ENCODE measurements at places on chromosomes 4 and X.
A peak's percentile ranks its signal among the peaks of the same experiment; 100 is the strongest.

DNA sequence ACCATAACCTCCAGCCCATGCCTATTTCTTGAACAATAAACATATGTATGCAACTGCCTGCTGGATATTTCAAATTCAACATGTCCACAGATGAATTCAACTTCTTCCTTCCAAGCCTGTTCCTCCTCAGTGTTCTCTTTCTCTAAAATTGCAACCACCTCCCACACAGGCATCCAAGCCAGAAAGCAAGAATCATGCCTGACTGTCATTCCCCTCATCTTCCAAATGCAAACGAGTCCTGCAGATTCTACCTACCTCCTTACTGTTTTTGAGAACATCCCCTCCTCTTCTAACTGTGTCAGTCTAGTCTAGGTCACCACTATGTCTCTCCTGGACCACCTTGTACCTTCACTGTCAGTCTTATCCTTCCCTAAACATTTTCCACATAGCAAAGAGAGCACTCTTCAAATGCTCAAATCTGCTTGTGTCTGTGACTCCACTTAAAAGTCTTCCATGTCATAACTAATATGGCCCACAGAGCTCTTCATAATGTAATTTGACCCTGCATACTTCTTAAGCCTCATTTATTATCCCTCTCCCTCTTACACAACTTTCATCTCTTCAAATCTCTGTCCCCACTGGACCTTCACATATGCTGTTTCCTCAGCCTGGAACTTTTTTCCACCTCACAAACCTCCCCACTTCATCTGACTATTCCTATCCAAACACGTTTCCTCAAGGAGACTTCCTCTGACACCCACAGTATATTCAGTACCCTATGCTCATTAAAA lies 25.7 kb downstream of the MAPK10 start:
- no peak for DNase-seq

DNA sequence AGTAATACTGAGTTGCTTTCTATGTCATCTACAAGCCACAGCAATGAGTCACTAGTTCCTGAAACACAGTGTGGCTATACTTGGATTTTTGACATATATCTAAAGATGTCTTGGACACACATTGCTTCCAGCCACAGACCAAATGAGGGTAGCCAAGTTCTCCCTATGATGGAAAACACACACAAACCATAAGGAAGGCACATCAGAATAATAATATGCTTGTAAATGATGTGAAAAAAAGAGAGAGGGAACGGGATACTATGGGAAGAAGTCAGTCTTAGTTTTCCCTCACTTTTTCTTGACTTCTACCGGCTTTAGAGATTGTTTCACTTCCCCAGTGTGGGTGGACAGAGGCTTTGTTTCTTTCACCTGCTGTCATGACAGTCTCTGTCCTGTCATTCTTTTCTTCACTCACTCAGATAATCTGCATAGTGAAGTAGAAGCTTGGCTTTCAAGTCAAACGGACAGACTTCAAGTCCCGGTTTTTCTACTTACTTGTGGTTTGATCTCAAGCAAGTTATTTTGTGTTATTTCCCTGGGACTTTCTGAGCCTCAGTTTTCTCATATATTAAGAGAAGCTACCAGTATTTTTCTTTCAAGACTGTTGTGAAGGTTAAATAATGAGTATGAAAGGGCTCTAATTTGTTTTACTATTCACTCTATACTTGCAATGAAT lies 34.7 kb downstream of the P2RY10 start:
- no peak for DNase-seq

- no peak for DNase-seq
Observed at GRCh38 chrX:20829665-20830491, 544.3 kb upstream of the CNKSR2 start.

- no peak for DNase-seq
Observed at GRCh38 chr4:134867027-134867426, 665.4 kb upstream of the PABPC4L start.

DNA sequence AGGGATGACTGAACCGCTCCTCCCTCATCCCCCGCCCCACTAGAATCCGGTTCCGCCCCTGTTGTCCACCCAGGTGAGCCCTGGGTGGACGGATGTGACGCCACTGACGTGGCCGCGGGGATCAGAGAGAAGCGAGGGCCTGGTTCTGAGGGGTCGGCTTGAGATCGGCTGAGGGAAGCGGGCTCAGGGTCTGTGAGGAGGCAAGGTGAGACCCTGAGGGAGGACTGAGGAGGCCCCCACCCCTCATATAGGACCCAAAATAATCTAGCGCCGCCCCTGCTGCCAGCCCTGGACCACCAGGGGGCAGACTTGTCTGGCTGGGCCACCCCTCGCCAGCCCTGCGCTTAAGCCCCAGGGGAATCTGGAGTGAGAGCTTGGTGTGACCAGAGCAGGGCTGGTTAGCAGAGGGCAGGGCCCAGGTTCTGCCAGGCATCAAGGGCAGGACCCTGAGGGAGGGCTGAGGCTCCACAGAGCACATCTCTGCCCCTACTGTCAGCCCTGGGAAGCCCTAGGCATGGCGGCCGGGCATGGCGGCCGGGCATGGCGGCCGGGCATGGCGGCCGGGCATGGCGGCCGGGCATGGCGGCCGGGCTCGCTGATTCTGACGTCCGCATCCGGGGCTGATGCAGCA lies at the start of gene MAGEA8:
Gene MAGEA8, plus strand, starts transcription at position 103 of the 631 bp plus-strand sequence. CDS start 3,090 bp downstream, outside the sequence.
- DNase-seq: no peak

- no peak for DNase-seq
Observed at GRCh38 chr4:169660929-169661328, 40.6 kb downstream of the CLCN3 start.

DNA sequence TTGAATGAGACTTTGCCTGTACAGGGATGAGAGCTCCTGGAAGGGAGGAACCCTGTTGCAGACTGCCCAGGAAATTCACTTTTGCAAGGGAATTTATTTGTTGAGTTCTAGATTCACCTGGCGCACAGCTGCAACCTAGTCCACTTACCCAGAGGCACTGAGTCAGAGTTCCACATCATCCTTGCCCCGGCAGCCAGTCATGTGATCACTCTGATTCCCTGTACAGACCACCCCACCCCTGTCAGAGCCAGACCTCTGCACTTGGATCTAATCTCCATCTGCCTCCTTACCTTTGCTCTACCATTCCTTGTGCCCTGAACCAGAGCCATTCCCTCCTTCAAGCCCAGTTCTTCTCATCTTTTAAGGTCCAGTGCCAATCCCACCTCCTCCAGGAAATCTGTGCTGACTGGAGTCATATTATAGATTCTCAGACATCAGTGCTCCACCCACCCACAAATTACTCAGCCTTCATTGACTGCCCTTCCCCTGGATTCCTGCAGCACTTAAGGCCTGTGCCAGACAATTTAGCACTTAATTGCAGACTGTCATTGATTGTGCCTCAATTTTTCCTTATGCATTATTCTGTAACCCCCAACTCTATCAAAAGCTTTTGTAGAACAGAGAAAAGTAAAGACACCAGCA lies 84.1 kb upstream of the MAGEA4 start:
- DNase-seq: no peak

DNA sequence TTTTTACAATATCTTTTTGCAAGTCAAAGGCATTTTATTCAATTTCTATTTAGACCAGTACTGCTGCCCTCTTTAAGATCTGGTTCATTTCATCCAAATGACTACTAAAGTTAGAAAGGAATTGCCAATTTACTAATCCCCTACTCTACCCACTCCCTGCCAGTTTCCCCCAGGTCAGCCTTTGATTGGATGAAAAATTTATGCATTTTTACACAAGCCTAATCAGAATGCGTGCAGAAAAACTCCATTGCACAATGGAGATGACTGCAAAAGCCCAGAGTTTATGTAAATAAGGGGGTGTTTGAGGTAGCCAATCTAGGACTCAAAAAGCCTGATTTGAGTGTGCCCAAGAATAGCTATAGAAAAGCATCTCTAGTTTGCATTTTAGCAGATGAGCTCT lies 310.6 kb downstream of the PABPC4L start:
- no peak for DNase-seq

DNA sequence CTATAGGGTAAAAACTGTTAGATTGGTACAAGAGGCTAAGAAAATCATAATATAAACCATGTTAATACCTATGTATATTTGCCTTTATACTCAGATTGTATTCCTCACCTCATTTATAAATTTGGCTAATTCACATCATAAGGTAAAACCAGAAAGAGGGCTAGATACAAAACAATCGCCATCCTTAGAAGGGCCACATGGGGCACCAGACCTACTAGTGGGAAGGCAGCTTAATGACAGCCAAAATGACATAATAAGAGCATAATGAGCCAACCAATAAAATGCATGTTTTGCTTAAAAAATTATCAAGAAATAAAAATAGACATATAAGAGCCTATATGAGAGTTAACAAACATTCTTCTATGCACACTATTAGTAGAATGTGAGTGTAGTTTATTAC lies 107.3 kb upstream of the PRDX4 start:
- DNase-seq: no peak

GRCh38 chr4:73617256-73617655 lies 3.0 kb downstream of the RASSF6 start:
- DNase-seq: no peak

- DNase-seq: no peak
Observed at GRCh38 chr4:89797117-89797516, 39.8 kb downstream of the SNCA start.

DNA sequence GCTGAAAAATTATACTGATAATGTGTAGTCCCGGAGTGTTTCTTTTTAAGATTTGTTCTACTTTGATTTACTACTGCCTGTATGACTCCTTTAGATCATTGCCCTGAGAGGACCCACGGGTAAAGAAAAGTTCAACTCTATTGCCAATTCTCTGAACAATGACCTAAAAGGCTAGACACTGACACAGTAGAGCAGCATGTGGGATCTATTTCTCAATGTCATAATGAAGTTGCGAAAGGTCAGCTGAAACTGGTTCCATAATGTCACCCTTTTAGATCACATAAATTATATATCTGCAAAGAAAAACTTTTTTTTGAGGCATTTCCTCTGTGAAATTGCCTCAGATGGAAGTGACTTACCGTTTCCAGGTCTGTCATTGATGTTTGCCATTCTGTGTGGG lies 67.4 kb downstream of the GLRB start:
- DNase-seq: no peak

GRCh38 chr4:39295784-39296183 lies 70.4 kb downstream of the RFC1 start:
- no peak for DNase-seq

GRCh38 chr4:24704149-24704548 lies 91.2 kb upstream of the SOD3 start:
- no peak for DNase-seq

DNA sequence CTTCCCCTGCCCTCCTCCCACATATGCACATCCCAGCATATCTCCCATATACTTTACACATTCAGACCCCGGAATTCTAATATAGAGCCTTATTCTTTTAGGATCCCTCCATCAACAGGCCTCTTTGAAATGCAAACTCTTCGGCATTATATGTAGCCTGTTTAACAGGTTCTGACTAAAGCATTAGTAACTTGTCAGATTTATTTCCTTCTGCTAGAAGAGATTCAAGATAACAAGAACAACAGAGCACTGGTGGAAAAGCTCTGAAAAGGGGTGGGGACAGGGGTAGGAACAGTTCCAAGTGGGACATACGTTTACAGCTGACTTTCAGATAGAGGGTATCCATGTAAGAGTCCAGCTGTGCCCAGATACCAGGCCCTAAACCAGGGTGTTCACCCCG lies 31.7 kb upstream of the PRPS1 start:
- DNase-seq: no peak

DNA sequence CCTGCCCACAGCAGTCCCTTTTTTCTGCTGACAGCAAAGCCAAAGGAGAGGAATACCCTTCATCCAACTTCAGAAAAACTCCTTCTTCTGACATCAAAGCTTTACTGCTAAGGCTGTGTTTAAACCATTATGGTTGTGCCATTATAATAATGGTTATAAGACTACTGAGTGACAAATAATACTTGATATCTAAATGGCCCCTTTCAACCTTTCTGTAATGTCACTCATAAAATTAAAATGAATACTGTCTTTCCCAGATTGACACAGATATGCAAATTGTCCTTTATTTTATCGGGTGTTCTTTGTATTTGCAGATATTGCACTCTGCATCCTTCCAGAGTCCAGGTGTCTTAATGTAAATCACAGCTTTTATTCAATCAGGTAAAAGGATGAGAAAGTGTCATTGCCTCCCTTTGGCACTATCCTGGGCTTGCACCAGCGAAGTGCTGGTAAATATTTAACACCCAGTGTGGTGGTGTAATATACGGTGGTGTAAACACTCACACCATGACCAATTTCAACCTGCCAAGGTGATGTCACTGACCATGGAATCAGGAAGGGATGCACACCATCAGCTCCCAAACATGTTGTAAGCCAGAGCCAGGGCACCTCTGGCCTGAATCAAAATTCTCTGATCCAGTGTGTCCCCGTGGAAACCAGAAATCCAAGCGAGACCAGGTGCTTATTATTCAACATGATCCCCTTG lies 139.4 kb upstream of the TENM3 start:
- no peak for DNase-seq

DNA sequence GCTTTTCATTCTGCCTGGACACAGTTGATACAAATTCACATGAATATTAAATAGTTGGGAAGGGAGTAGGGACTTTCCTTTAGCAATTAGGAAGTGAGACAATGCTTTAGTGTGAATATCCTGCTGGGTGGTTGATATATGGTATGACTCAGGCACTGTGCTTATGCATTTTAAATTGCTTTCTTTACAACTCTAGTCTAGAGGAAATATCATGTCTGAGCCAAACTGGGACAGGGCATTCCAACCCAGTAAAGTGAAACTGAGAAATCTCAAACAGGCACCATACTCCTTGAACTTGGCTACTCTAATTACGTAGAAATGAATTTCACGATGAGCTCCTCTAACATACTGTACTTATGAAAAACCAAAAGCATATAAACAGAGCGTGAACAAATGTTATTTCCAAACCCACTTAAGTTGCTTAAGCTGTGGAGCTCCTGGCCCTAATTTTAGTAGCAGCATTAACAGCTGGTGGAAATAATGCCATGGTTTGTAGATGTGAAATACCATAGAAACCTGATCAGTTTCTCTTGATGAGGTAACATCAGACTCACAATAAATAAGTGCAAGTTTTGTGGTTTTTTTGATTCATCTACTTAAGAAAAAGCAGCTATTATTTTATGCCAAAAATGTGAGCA lies 242.9 kb upstream of the GK2 start:
- peak; percentile 34 for DNase-seq

- no peak for DNase-seq
Observed at GRCh38 chrX:138691186-138691585, 20.3 kb downstream of the FGF13 start.

DNA sequence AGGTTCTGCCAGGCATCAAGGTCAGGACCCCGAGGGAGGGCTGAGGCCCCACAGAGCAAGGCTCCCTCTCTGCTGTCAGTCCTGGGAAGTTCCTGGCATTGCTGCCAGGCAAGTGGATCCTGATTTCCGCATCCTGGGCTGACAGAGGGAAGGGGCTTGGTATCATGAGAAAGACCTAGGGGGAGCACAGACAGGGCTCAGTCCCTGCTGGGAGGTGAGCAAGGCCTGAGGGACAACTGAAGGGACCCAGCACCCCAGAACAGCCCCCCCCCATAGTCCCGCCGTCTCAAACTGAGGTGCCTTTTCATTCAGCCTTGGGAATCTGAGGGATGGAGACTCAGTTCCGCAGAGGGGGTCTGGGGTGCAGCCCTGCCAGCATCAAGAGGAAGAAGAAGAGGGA lies 971 bp downstream of the MAGEA11 start:
- DNase-seq: no peak
